ENCODE measurements at places on chromosomes 6 and 20. TPM values are rescaled to one million over a fixed set of nuclear protein-coding genes. Genes with fewer than 3 reads are reported as not detected.

DNA sequence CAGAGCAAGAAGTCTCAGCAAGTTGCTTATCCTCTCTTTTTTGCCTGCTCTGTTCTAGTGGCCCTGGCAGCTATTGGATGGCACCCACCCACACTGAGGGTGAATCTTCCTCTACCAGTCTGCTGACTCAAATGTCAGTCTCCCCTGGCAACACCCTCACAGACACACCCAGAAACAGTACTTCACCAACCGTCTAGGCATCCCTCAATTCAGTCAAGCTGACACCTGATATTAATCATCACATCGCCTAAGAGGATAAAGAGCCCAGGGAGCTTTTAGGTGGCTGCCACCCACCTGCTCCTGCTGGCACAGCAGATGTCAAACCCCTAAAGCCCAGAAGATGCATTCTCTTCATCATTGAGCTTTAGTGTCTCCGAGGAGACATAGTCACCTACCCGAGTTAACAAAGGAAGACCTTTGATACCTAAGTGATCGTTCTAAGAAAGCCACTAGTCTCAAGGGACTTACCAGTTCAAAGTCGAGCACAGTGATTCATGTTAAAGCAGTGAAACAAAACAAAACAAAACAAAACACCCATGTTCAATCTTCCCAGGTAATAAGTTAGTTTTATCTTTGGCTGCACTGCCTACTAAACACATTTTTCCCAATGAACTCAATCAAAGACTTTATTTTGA lies 97.7 kb upstream of the KCNQ5 start:
- no peak for DNase-seq

GRCh38 chr6:111651185-111652034 lies 45.7 kb upstream of the TRAF3IP2 start:
- DNase-seq: no peak

SLC32A1 gene
- total RNA-seq: not detected

- DNase-seq: no peak
These were observed 285.1 kb upstream of the ID4 start for GRCh38 chr6:19552076-19552475.

DNA sequence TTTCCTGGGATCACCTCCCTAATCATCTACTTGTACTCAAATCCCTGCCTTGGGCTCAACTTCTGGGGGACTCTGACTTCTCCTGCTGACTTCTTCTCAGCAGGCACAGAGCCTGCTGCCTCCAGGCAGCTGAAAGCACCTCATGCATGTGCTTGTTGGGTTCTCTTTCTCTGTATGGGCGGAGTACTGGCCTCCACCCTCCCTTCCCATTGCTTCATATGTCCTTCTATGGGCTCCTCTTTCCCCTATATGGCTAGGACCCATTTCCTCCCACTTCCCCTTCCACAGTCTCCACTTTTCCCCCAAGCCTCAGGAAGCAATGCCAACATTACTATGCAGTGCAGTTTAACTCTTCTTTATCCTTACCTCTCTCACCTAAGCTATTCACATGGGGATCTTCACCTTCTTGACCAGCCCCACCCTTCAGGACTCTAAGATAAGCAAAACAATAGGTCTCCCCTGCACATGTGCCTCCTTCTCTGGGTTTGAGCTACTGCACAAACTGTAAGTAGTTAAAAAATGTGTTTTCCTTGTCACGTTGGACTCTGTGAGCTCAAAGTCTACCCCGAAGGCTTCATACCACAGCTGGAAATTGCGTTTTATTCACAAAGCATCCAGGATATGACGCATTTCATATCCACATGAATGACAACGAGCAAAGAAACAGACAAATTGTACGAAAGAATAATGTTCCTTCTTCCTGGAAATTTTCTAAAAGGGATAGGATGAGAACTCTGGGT lies 93.7 kb downstream of the CDS2 start:
- DNase-seq: no peak

DNA sequence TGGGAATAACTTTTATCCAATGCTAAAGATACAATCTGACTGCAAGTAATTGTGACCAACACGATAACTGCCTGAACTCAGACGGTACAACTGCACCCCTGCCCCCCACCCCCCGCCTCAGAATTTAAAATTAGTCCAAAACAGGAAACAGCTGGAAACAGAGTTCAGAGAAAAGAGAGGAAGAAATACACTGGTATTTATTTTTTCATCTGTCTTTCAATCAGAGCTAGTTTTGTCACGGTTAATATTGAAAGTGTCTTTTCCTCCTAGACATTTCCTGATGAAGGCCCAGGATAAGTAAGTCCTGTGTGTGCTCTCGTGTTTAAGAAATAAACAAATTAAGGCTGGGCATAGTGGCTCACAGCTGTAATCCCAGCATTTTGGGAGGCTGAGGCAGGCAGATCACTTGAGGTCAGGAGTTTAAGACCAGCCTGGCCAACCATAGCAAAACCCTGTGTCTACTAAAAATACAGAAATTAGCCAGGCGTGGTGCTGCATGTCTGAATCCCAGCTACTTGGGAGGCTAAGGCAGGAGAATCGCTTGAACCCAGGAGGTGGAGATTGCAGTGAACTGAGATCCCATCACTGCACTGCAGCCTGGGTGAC lies 21.5 kb downstream of the ACSS1 start:
- peak; percentile 31 for DNase-seq

DNA sequence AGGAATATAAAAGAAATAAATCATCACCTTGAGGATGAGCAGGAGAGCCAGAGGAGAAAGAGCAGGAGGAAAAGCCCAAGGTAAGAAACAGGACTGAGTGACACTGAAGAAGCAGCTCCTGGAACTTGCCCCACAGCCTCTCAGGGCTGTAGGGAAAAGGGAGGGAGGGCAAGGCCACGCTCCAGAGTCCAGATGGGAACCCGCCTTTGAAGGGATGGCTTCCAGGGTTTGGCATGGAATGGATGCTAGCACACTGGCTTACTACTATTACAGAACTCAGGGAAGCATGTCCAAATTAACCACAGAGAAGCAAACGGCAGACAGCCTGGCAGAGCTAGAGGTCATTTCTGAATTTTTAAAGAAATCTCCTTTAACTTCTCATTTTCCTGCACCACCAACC lies 26.8 kb downstream of the RALGAPA2 start:
- no peak for DNase-seq

GRCh38 chr20:21105429-21106170 lies 558 bp downstream of the LINC00237 start:
- DNase-seq: peak; percentile 13

- no peak for DNase-seq
These were observed 443.5 kb downstream of the PREX1 start for GRCh38 chr20:48384147-48384818.

GRCh38 chr6:163083141-163083540 lies 331.4 kb upstream of the QKI start:
- DNase-seq: no peak

PFDN4 gene
- 15.9 TPM for total RNA-seq

DNA sequence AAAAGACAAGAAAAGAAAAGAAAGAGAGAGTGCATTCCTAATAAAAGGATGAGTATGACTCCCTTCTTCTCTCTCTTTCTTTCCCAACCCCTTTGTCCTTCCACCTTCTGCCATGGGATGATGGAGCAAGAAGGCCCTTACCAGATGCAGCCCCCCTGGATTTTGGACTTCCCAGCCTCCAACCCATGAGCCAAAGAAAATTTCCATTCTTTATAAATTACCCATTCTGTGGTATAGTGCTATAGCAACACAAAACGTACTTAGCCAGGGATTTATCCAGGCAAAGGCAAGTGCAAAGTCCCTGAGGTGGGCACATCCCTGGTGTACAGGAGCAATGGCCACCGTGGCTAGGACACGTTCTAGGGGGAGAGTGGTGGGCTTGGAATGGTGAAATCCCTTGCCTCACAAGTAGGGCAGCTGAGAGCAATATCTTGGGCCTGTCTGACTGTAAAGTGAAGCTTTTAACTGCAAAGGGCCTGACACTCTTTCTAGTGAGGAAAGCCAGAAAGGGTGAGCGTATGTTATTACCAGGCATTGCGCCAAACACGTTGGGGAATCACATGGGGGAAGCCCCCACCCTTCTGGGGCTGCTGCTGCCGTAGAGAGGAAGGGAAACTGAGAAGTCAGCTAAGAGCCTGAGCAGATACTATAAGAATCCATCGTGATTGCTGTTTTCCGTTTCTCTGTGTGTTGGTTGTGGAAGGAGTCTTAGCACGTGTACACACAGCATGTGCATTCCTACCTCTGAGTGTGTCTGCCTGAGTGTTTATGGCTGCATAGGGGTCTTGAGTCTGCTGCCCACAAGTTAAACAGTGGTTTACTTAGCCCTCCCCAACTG lies 50.7 kb upstream of the SIRPA start:
- DNase-seq: peak; percentile 79

TBXT gene
- not detected for total RNA-seq

GRCh38 chr6:125714441-125715090 lies 34.9 kb upstream of the HEY2 start:
- DNase-seq: no peak

TCP11 gene
- total RNA-seq: 1.7 TPM

GRCh38 chr6:97081010-97081590 lies 156.6 kb downstream of the KLHL32 start:
- DNase-seq: no peak

DNA sequence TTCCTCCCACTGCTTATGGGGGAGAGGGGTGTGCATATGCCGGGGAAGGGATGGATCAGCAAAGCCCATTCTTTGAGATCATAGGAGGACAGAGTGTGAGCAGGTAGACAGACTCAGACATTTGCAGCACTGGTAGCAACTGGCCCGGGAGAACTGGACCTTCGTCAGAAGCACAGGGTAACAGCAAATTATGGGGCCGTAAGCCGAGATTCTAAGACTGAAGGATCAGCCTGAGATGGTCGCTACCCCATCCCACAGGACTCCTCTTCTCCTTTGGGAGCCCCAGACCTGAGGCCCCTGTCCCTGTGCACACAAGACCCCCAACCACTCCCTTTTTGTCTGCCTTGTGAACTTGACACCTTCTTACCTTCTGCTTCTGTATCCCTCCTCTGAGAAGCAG lies 106.5 kb downstream of the TOX2 start:
- no peak for DNase-seq

- no peak for DNase-seq
These were observed 105.5 kb upstream of the FERMT1 start for GRCh38 chr20:6228302-6228843.

SEL1L2 gene
- total RNA-seq: not detected

TNF gene
- total RNA-seq: 6.6 TPM

NNAT gene
- 1.9 TPM for total RNA-seq

CALHM6 gene
- total RNA-seq: 2.1 TPM

Measured in lung (tissue), 17 donors.